Stimulated activated effector memory CD8-positive, alpha-beta T cell treated with anti-CD3 and anti-CD28 coated beads, Interleukin-12 subunit alpha, Interleukin-12 subunit beta, amount 100 ng/mL, for 72 hours (primary cell): ENCODE measurements at places on chromosomes 2 and 18.
A peak's percentile ranks its signal among the peaks of the same experiment; 100 is the strongest.

DNA sequence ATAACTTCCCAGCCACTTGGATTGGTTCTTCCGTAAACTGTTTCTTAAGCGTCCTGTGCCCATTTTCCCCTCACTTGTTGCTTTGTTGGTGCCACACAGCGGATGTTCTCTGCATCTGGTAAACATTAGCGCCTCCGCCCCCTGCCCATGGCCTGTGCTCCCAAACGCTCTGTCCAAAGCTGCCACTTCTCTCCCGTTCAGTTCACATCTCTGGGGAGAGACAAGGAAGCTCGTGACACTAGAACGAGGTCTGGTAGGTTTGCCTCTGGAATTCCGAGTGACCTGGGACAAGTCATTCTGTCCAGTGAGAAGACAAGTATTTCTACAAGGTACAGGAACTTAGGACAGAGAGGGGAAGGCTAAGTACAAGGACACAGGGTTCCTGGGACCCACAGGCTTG, 9.4 kb downstream of the COPS9 start:
- DNase-seq: no peak

- DNase-seq: peak; percentile 46
Measured at GRCh38 chr2:212537726-212538304, 787 bp downstream of the ERBB4 start.

DNA sequence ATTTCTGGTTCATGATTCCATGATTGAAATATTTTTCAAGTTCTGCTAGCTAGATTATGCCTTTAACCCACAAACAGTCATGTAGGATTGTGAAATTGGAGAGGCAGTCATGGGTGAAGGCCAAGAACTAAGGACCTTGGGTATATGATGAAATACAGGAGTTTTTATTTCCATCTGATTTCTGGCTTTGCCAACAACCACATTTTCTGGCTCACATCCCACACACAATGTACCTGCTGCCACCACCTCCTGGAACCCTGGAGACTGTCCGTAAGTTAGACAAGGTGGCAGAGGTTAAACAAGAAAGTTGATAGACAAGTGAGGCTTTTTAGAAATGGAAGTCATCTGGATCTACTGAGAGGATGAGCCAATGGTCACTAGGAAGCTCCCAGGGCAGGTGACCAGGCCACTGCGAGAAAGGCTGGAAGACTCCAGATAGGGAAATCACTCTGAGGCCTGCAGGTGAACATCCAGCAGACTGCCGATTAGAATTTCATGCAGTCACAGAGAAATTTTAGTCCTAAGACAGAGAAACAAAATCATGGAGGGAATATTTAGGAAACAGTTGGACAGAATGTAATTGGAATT, 402.0 kb downstream of the ALK start:
- DNase-seq: no peak

DNA sequence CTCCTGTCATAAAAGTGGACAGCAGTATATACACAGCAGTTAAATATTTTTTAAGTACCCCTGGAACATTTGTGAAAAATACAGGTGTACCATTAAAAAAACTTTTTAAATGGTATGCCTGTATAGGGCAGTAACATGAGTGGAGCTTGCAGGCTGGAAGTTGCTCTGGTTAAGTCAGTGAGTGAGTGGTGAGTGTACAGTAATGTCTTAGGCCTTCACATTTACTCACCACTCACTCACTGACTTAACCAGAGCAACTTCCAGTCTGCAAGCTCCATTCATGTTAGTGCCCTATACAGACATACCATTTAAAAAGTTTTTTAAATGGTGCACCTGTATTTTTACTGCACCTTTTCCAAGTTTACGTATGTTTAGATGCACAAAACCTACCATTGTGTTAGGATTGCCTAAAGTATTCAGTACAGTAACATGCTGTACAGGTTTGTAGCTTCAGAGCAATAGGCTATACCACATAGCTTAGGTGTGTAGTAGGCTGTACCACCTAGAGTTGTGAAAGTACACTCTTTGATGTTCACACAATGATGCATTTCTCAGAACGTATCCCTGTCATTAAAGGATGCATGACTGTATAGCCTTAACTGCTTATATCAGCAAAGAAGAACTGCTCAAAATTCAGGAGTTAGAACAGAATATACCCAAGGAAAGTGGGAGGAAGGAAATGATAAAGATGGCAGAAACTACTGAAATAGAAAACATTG, 112.6 kb downstream of the EHBP1 start:
- no peak for DNase-seq

- DNase-seq: no peak
Measured at GRCh38 chr2:67694445-67694844, 297.3 kb downstream of the ETAA1 start.

DNA sequence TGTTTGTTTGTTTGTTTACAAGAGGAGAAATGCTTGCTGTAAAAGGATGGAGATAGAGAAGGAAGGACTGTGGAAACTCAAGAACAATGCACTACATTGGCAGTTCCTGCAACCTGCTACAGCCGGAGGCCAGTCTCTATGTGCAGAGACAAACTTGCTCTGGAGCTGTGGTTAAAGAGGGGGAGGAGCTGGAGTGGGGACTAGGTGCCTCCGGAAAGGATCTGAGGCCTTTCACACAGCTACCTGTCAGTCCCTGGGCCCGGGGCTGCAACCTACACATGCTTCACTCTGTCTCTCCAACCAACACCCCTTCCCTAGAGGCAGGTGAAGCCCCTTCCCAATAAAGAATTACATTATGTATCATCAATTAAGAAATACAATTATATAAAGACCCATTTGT, 1234.0 kb upstream of the ZEB2 start:
- DNase-seq: no peak

DNA sequence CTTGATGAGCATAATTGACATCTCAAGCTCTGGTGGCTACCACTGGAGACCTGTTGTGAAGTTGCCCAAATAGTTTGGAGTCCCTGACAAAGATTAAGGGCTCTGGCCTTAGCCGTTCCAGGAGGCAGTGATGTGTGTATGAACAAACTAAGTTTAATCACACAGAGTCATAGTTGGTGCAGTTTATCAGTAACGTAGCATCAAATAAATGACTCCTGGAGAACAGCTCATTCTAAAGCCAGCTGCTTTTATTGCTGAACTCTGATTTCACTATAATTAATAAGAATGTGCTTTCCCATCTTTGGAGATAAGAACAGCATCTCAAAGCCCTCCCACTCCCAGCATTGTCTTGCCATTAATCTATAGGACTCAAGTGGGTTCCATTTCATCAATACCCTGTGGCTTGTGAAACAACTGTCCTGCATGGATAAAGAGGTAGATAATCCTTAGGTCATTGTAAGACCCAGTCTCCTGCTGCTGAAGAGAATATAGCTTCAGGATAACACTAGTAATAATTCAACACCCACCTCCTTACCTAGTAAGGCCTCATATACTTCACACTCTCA, 211.4 kb upstream of the THUMPD2 start:
- no peak for DNase-seq

DNA sequence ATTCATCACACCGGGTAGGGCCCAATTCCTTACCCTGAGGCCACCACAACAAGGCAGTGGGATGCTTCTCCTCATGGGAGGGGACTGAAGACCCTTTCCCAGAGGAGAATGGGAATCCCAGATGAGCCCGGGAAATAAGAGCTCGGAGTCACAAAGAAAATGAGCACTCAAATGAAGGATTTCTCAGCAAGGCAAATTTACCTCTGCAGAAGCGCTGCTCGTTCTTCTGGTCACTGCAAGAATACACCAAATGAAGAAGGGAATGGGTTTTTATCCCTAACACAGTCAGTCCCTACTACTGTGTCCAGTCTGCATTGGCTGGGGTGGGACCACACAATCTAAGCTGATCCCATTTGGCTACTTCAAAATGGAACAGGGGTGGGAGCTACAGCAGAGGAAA, 35.7 kb upstream of the TRAPPC8 start:
- no peak for DNase-seq

DNA sequence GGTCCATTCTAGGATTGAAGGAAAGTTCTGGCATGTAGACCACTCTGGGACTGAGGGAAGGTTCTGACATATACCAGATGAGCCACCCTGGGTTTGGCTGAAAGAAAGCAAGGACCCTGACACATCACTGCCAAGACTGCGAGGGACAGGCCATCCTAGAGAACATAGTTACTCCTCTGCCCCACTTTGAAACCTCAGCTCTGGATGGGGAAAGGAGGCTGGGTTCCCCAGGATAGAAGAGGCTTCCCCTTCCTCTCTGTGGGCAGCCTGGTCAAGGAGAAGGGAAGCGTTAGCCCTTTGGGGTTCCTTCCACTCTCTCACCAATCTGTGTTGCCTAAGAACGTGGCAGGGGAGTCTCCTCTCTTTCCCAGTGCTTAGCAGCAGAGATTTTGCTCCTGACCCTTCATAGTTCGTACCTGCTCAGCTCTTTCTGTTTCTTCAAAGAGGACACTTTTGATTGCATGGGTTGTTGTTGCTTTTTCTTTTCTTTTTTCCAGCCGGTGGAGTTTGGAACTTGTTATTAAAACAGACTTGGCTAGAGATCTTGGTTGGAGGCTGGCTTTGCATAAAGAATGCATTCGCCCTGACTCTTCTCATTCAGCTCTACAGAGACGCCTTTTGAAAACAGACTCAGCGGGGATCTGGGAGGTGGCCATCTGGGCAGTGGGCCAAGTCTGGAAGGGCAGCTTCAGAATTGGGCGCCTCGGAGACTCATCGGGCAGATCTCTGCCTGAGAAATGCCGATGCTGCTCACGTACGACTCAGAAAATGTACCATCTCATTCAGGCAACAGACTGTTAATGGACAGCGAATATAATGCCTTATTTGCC, 166.1 kb downstream of the CLIP4 start:
- DNase-seq: no peak

- no peak for DNase-seq
Measured at GRCh38 chr18:73841661-73842060, 306.0 kb downstream of the FBXO15 start.

- DNase-seq: no peak
Measured at GRCh38 chr18:55751476-55751875, 163.5 kb upstream of the TCF4 start.

DNA sequence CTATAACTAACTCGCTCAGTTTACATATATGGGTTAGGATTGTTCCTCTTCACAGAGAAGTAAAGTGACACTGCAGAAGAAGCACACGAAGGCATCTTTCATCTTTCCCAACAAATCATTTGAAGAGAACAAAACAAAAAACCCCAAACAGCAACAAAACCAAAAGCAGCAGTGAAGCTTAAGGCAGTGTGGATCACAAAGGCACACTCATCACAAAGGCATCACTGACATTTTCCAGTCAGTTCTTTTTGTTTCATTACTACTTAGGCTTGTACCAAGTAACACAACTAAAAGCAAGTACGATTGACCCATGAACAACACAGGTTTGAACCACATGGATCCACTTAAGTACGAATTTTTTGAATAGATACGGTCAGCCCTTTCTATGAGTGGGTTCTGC, 75.7 kb downstream of the RNF152 start:
- DNase-seq: no peak

- no peak for DNase-seq
Measured at GRCh38 chr2:123771928-123772632, 253.0 kb upstream of the CNTNAP5 start.
